ENCODE measurements at places on chromosomes 4 and X. TPM values are rescaled to one million over a fixed set of nuclear protein-coding genes. Genes with fewer than 3 reads are reported as not detected.

Gene BTC
- total RNA-seq: not detected

Gene CFI
- not detected for total RNA-seq

Gene ARL9
- not detected for total RNA-seq

Gene FGD1
- 0.27 TPM for total RNA-seq

Gene BCORL1
- total RNA-seq: 10.0 TPM

Measured in activated naive CD4-positive, alpha-beta T cell treated with anti-CD3 and anti-CD28 coated beads, Interleukin-2, amount 50 U/mL, for 72 hours (primary cell).